CD4-positive, alpha-beta T cell treated with Interferon alpha-2 for 1 hour (primary cell): ENCODE measurements at places on chromosomes 2 and 18.

- no peak for DNase-seq
Measured at GRCh38 chr18:49911427-49911826, 98.1 kb upstream of the ACAA2 start.

DNA sequence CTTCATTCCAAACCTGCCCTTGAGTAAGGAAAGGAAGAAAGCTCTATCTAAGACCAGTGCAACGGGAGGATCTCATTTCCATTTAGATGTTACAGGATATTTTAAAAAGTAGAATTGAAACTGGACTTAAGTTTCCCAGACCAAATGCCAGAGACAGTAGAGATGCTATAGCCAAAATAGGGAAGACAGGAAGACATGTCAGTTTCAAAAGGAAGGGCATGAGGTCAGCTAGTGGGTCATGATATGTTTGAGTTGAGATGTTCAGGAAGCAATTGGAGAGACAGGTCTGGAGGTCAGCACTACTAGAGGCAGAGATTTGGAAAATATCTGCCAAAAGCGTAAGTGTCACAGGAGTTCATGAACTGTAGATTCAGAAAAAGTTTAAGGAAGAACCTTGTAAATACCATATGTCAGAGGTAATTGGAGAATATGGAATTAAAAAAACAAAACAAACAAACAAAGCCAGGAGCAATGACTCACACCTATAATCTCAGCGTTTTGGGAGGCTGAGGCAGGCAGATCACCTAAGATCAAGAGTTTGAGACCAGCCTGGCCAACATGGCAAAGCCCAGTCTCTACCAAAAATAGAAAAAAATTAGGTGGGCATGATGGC lies 50.8 kb downstream of the EPHA4 start:
- DNase-seq = no peak

DNA sequence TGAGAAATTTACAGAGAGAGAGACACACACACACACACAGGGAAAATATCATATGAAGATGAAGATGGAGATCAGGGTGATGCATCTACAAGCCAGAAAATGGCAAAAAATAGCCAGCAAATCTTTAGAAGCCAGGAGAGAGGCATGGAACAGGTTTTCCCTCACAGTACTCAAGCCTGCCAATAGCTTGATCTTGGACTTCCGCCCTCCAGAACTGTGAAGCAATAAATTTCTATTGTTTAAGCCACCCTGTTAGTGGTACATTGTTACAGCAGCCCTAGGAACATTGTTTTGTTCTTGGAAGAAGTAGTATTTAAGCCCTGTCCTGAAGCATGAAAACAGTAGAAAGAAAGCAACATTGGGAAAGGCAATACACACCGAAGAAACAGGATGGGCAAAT lies 292.0 kb upstream of the LRP1B start:
- no peak for DNase-seq

DNA sequence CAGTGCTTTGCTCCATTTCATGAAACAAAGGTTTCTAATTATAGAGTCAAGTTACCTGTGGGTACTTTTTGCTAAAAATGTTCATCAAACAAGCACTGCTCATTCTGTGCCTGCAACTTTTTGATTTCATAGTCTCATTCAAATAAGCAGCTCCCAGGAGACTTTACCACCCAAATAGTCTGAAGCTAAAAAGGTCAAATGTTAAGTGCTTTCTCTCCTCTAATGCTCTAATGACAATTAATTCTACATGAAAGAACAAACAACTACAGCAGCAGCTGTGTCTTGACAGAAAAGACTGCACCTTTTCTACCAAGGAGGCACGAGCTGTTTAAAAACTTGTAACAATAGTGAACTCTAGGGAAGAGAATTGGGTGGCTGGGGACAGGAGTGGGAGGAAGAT lies 65.3 kb downstream of the CCDC93 start:
- DNase-seq = no peak

DNA sequence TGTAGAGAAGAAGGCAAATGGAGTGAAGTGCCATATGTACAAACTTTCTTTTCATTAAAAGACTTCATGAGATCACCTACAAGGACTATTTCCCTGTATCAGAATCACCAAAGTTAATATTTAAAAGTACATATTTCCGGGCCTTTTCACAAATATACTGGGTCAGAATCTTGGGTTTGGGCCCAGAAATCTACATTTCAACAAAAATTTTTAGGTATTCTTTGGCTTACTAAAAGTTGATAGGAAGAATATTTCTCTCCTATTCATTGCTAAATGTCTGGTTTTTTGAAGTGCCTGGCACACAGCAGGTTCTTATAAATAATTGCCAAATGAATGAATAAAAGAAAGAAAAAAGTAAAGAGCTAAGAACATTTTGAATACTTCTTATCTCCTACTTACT lies 843.8 kb upstream of the ACVR2A start:
- no peak for DNase-seq

- DNase-seq = no peak
Measured at GRCh38 chr2:4762951-4763376, 929.2 kb upstream of the SOX11 start.
